ENCODE measurements at places on chromosomes 5 and 9.

DNA sequence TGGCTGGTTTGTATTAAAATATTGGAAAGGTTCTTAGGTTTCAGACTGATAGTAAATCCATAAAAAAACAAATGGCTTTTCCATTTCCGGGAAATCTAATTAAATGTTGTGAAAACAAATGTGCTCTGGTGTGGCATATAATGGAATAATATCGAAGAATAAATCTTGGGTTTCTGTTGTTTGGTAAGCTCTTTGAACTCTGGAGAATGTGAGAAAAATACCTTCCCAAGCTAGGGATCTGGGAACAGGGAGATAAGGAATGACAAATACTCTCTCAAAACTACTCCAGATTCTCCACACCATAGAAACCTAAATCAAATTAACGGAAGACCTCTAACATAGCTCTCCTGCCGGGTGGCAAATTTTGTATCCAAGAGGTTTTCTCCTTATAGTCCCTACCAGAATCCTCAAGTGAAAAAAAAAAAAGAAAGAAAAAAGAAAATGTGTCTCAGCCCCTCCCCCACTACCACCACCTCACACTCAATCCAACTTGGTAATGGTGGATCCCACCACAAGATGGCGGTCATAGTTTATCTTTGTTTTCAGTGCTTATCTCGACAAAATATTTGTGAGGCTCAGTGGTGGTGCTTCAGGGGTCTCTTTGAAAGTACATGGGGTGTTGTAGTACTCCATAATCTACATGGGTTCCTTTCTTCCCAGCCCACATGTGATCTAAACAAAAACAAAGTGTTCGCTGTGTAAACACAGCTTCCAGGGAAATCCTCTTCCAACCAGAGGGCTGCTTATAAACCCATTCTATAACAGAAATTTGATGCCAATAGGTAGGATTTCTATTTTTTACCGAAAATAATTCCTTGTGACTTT lies 54.5 kb upstream of the FST start:
- DNase-seq, result peak; percentile 46

DNA sequence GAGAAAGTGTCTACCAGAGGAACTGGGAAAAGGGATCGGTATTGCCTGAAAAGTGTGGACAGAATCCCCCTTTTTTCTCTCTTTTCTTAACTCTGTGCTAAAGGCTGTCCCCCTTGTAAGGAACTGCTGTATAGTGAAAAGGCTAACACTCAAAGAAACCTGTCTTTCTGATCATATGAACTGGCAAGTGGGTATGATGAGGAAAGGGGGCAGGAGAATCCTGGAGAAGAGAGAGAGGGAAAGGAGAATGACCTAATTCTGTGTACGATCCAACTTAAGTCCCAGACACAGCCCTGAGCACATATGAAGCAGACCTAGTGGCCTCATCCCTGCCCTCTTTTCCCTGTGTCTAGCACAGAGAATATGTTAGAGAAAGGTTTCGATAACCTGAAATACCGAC lies 967 bp downstream of the ANKRD31 start:
- DNase-seq, result no peak

- no peak for DNase-seq
These were observed 8.9 kb upstream of the SPIN1 start for GRCh38 chr9:88379352-88379751.

- peak; percentile 33 for DNase-seq
These were observed 145.7 kb upstream of the GNA14 start for GRCh38 chr9:77793849-77794248.

GRCh38 chr5:926417-927171 lies 33.9 kb downstream of the TRIP13 start:
- peak; percentile 12 for DNase-seq

DNA sequence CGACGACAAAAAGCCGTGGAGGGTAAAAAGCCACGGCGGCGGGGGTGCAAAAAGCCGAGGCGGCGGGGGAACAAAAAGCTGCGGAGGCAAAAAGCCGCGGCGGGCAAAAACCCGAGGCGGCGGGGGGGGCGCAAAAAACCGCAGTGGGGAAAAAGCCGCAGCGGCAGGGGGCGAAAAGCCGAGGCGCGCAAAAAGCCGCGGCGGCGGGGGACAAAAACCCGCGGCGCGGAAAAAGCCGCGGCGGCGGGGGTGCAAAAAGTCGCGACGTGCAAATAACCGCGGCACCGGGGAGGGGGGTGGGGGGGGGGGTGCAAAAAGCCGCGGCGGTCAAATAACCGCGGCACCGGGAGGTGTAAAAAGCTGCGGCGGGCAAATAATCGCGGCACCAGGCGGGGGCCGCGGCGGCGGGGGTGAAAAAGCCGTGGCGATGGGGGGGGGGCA lies 511.5 kb downstream of the FOXD4L5 start:
- no peak for DNase-seq

- DNase-seq, result no peak
These were observed 455.4 kb downstream of the CAAP1 start for GRCh38 chr9:26437056-26437711.

GRCh38 chr5:150441813-150442698 lies 7.5 kb downstream of the RPS14 start:
- DNase-seq, result no peak

GRCh38 chr9:74444369-74444768 lies 52.8 kb upstream of the RORB start:
- DNase-seq, result no peak

GRCh38 chr5:145540375-145540774 lies 294.8 kb downstream of the PRELID2 start:
- DNase-seq, result peak; percentile 28

DNA sequence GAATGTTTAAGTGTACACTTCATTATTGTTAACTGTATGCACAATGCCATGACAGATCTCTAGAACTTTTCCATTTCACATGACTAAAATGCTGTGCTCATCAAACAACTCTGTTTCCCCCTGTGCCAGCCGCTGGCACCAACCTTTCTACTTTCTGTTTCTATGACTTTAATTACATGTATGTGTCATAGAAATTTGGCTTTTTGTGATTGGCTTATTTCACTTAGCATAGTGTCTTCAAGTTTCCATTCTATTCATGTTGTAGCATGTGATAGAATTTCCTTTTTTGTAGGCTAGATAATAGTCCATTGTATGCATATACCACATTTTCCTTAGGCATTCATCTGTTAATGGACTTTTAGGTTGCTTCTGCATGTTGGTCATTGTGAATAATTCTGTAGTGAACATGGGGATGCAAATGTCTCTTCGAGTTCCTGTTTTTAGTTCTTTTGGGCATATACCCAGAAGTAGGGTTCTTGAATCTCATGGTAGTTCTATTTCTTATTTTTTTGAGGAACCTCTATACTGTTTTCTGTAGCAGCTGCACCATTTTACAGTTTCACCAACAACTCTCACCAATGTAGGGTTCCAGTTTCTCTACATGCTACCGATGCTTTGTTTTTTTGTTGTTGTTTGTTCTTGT lies 184.4 kb upstream of the DMRT1 start:
- DNase-seq, result no peak

- DNase-seq, result no peak
These were observed 1.8 kb upstream of the WDR31 start for GRCh38 chr9:113341712-113342410.

DNA sequence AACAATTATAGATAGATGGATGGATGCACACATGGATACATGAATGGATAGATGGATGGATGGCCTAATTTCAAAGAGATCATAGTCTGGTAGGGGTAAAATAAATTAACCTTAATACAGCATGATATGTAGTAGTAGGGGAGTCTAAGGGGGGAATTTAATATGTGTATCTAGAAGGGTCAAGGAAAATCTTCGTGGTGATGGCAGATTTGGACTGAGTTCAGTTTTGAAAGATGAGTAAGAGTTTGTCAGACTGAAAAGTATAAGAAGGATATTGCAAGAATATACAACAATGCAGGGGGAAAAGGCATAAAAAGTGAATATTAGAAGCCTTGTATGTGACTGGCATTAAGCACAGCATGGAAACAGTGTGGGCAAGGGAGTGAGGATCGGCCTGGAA lies 98.7 kb downstream of the ZNF462 start:
- DNase-seq, result no peak

GRCh38 chr9:119905724-119906123 lies 536.5 kb upstream of the BRINP1 start:
- no peak for DNase-seq

DNA sequence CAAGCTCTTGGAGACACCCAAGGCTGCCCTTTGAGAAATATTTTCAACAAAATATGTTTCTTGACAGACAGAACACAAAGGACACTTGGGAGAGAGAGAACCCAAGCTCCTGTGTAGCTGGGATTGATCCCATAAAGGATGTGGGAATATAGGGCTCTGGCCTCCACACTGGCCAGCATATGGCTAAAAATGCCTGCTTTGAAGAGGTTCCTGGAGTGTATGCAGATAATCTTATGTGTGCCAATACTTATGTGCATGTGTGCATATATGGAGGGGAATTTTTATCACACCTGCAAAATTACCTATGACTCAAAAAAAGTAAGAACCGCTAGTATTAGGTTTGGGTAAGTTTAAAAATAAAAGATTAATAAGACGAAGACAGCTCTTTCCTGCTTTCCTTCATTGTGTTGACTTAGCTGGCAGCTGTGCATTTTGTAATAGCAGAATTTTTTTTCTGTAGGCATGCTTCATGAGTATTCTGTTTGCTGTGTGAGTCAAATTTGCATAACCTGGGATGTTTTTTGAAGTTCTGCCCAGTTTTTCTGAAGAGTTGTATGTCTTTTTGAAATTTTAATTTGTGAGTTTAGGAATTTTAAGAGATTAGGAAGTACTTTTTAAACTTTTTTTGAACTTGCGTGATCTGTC lies 42.6 kb downstream of the HACD4 start:
- no peak for DNase-seq

GRCh38 chr9:113299800-113300292 lies 3.3 kb downstream of the RNF183 start:
- no peak for DNase-seq

- DNase-seq, result no peak
These were observed 51.8 kb downstream of the NSUN2 start for GRCh38 chr5:6581090-6581489.

DNA sequence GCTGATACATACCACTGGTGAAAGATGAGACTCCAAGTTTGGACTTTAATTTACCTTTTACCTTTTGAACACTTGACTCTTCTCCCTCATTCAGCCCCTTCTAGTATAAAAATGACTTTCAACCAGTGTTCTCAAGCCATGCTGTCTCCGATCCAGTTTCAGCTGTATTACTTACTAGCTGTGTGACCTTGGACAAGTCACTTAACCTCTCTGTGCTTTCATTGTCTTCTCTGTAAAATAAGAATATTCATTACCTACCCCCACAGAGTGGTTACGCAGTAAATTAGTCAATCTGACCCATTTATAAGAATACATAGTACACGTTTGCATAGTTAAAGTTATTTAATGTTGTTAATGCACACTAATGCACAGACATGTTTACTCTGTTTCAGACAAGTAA lies 12.6 kb upstream of the CEMIP2 start:
- DNase-seq, result no peak
